ENCODE measurements at places on chromosomes 4 and X.

DNA sequence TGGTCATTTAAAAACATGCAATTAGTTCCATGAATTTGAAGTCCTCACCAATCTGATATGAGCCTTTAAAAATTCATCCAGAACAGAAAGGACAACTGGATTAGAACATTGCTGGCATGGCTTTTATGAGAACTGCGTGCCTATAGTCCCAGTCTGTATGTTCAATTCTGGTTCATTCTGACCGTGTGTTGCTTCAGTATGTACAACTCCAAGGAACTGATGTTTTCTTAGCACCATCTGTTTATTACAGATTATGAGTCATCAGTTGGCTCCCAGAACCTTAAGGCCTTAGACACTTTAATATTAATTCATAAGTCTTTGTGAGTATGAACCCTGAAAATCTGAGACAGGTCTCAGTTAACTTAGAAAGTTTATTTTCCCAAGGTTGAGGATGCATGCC, 115.0 kb downstream of the CEP44 start:
- DNase-seq: no peak

DNA sequence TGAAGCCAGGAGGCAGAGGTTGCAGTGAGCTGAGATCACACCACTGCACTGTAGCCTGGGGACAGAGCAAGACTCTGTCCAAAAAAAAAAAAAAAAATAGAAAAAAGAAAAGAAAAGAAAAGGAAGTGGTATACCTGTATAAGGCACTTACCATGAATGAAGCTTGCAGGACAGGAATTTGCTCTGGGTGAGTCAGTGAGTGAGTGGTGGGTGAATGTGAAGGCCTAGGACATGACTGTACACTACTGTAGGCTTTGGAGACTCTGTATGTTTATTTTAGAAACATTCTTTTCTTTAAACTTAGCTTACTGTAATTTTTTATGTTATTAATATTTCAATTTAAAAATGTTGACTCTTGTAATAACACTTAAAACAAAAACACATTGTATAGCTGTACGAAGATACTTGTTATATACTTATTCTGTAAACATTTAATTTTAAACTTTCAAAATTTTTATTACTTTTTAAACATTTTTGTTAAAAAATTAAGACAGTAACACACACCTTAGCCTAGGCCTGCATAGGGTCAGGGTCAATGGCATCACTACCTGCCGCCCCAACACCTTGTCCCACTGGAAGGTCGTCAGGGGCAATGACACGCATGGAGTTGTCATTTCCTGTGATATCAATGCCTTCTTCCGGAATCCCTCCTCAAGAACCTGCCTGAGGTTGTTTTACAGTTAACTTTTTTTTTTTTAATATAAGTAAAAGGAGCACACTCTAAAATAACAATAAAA, 78.7 kb downstream of the CLNK start:
- no peak for DNase-seq

- DNase-seq: no peak
Measured at GRCh38 chrX:112341598-112341997, 259.0 kb upstream of the TRPC5 start.

GRCh38 chr4:123345137-123345934, 51.3 kb upstream of the SPRY1 start:
- no peak for DNase-seq

DNA sequence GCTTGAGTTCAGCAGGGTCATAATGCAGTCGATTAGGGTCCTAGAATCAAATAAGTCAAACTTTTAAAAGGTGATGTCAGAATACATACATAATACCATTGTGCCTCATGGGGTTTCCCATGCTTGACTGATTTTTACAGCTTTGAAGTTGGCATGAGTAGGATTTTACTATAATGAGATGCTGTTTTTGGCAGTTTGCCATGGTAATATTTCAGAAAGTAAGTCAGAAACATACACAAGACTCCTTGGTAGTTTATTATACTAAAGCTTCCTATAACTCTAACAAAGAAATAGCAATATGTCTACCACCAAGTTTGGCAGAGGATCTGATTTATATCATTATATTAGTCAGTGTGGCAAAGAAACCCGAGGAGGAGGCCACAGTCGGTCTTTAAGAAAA, 45.2 kb downstream of the PHKA2 start:
- no peak for DNase-seq

GRCh38 chrX:68868902-68869800, 40.3 kb downstream of the EFNB1 start:
- no peak for DNase-seq

DNA sequence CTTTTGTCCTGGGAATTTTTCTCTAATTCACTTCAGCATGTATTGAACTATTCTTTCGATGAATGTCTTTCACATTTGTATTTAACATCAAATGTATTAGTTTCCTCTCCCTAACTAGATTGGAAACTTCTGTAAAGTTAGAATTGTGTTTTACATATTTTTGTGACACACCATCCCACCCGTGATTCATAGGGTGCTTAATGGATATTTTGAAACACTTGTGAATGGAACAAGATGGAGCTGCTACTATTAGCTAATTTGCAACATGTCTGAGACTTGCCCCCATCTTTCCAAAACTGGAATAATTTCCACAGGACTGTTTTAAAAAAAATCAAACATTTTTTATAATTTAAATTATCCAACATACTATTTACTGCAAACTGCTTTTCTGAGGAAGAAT, 30.2 kb upstream of the GNPDA2 start:
- DNase-seq: no peak

GRCh38 chr4:168491563-168491962, 5.3 kb upstream of the PALLD start:
- no peak for DNase-seq

All from activated CD4-positive, CD25-positive, alpha-beta regulatory T cell (primary cell).